ENCODE measurements at places on chromosomes 3 and 15.

GRCh38 chr3:27310688-27311087, 58.5 kb downstream of the NEK10 start:
- H3K27ac ChIP-seq, result no peak overlapping the region
- H3K27me3 ChIP-seq, result no peaks in the 10 kb centered on the region
- no peaks in the 10 kb centered on the region for H3K4me1 ChIP-seq
- H3K4me3 ChIP-seq, result no peak overlapping the region
- no peak for DNase-seq

DNA sequence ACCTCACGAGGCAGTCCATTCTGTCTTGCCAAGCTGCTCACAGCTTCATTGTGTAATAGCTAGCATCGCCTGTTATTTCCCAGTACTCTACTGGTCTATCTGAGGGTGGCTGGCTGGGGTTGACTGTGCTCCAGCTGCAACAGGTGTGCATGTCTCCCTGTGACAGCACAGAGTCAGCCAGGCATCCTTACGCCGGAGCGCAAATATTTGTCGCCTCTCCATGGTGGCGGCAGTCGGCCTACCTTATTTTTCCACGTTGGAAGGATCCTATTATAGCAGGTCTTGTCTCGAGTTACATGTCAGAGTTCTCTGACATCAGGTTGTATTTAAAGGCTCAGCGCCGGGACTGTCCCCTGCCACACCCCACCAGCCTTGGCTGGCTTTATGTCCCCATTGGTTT, 307.1 kb downstream of the TLE3 start:
- no peak overlapping the region for H3K27ac ChIP-seq
- no peaks in the 10 kb centered on the region for H3K4me1 ChIP-seq
- no peaks in the 10 kb centered on the region for H3K36me3 ChIP-seq

- H3K4me3 ChIP-seq, result no peak overlapping the region
- no peaks in the 10 kb centered on the region for H3K27me3 ChIP-seq
- H3K4me1 ChIP-seq, result no peaks in the 10 kb centered on the region
- H3K36me3 ChIP-seq, result no peaks in the 10 kb centered on the region
Measured at GRCh38 chr3:142875583-142876207, 13.2 kb downstream of the PCOLCE2 start.

DNA sequence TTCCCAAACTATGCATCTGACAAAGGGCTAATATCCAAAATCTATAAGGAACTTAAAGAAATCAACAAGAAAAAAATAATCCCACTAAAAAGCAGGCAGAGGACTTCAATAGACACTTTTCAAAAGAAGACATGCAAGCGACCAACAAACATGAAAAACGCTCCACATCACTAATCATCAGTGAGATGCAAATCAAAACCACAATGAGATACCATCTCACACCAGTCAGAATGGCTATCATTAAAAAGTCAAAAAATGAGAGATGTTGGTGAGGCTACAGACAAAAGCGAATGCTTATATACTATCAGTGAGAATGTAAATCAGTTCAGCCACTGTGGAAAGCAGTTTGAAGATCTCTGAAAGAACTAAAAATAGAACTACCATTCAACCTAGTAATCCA, 20.2 kb downstream of the CFAP44 start:
- no peak overlapping the region for H3K27ac ChIP-seq
- no peaks in the 10 kb centered on the region for H3K27me3 ChIP-seq
- H3K36me3 ChIP-seq, result peaks cover 18% of the 10 kb centered on the region
- H3K4me3 ChIP-seq, result no peak overlapping the region
- no peaks in the 10 kb centered on the region for H3K4me1 ChIP-seq

- no peak overlapping the region for H3K4me3 ChIP-seq
- peaks cover 56% of the 10 kb centered on the region for H3K36me3 ChIP-seq
- H3K4me1 ChIP-seq, result peaks cover 35% of the 10 kb centered on the region
- no peak for DNase-seq
- H3K27ac ChIP-seq, result peak overlapping the region; percentile 13
- H3K27me3 ChIP-seq, result no peaks in the 10 kb centered on the region
Measured at GRCh38 chr3:52270252-52270754, 8.1 kb downstream of the WDR82 start.

GRCh38 chr3:81087607-81088006, 673.8 kb downstream of the GBE1 start:
- no peak for DNase-seq
- H3K36me3 ChIP-seq, result no peaks in the 10 kb centered on the region
- H3K4me1 ChIP-seq, result no peaks in the 10 kb centered on the region
- H3K4me3 ChIP-seq, result no peak overlapping the region
- no peak overlapping the region for H3K27ac ChIP-seq
- no peaks in the 10 kb centered on the region for H3K27me3 ChIP-seq

DNA sequence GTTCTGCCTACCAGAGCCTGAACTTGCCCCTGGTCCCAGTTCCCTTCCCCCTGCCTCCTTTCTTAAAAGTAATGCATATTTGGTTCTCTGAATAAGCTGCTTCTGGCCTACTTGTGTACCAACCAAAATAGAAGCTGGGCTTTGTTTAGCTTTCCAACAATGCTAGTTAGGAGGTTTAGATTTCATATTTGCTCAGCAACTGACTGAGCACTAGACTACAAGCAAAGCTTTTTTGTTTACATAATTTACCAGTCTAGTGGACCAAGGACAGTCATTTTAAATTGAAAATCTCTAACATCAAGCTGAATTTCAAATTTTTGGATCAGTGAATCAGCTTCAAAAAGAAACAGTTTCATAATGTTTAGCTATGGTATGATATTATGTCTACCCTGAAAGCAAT, 331.2 kb downstream of the ULK4 start:
- no peak overlapping the region for H3K27ac ChIP-seq
- H3K4me3 ChIP-seq, result no peak overlapping the region
- H3K4me1 ChIP-seq, result no peaks in the 10 kb centered on the region
- H3K36me3 ChIP-seq, result no peaks in the 10 kb centered on the region
- DNase-seq, result no peak

- no peak for DNase-seq
- no peaks in the 10 kb centered on the region for H3K4me1 ChIP-seq
- H3K27ac ChIP-seq, result no peak overlapping the region
- H3K4me3 ChIP-seq, result no peak overlapping the region
- H3K36me3 ChIP-seq, result no peaks in the 10 kb centered on the region
- no peaks in the 10 kb centered on the region for H3K27me3 ChIP-seq
Measured at GRCh38 chr3:79339846-79340245, 428.0 kb downstream of the ROBO1 start.

- no peak overlapping the region for H3K4me3 ChIP-seq
- no peaks in the 10 kb centered on the region for H3K27me3 ChIP-seq
- H3K36me3 ChIP-seq, result no peaks in the 10 kb centered on the region
- no peaks in the 10 kb centered on the region for H3K4me1 ChIP-seq
- no peak for DNase-seq
- no peak overlapping the region for H3K27ac ChIP-seq
Measured at GRCh38 chr15:55695432-55695831, 47.5 kb downstream of the PRTG start.

DNA sequence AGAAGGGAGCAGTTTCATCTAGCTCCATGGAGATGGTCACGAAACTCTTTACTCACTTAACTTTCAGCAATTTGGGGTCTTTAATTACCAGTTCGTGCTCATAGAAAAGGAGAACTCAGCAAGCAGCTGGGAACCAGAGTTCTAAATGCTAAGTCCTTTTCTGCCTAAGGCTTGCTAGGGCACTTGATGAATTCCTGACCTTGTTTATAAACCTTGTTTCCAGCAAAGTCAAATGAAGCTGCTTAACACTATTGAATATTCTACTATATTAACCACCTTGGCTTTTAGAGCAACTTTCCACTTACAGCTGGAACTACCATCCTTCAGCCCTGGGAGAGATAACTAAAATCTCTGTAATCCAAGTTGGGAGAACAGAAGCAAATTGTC, 79.5 kb upstream of the TSC22D2 start:
- no peak overlapping the region for H3K4me3 ChIP-seq
- DNase-seq, result no peak

DNA sequence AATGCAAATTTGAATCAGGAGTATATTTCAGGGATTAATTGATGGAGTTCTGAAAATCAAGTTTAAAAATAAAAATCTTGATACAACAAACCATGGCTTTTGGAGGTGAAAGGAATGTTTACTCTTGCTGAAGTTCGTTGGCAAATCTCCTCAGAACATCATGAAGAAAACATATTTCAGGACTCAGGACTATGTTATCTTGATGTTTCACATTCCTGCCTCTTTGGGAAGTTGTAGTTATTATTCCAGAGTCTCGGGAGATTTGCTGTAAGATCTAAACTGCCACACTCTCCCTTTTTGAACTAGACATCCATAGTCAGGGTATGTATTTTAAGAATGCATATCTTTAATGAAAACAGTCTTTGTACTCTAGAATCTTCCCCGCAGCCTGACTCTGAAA, 271.2 kb downstream of the RBMS3 start:
- H3K4me3 ChIP-seq, result peak overlapping the region; percentile 3
- no peak for DNase-seq
- no peaks in the 10 kb centered on the region for H3K36me3 ChIP-seq
- peak overlapping the region; percentile 46 for H3K27ac ChIP-seq
- no peaks in the 10 kb centered on the region for H3K27me3 ChIP-seq
- no peaks in the 10 kb centered on the region for H3K4me1 ChIP-seq

GRCh38 chr3:32757618-32758374, 60.0 kb upstream of the TRIM71 start:
- H3K4me3 ChIP-seq, result no peak overlapping the region
- peaks cover 31% of the 10 kb centered on the region for H3K36me3 ChIP-seq
- no peaks in the 10 kb centered on the region for H3K27me3 ChIP-seq
- DNase-seq, result no peak
- H3K4me1 ChIP-seq, result no peaks in the 10 kb centered on the region

- H3K27me3 ChIP-seq, result no peaks in the 10 kb centered on the region
- no peaks in the 10 kb centered on the region for H3K4me1 ChIP-seq
- DNase-seq, result no peak
- H3K36me3 ChIP-seq, result no peaks in the 10 kb centered on the region
- H3K4me3 ChIP-seq, result no peak overlapping the region
- H3K27ac ChIP-seq, result no peak overlapping the region
Measured at GRCh38 chr3:14698601-14699244, 23.8 kb downstream of the C3orf20 start.

DNA sequence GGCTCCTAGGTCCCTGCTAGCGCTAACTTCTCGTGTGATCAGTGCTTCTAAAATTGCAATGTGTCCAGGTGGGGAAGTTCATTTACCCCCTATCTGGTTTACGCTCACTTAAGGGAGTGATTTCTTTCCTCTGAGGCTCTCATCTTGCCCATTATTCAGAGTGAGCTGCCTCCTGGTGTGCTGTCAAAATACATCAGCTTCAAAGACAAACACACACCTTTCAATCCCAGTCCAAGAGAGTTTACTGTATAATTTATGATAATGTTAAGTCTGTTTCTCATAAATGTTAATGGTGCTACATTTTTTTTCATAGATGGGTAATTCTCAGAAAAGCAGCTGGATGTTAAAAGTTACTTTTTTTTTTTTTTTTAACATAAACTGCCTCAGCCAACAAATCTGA, 112.3 kb downstream of the RORA start:
- H3K36me3 ChIP-seq, result no peaks in the 10 kb centered on the region
- no peaks in the 10 kb centered on the region for H3K27me3 ChIP-seq
- no peak overlapping the region for H3K27ac ChIP-seq
- no peaks in the 10 kb centered on the region for H3K4me1 ChIP-seq
- DNase-seq, result no peak

GRCh38 chr15:35496585-35496984, 49.4 kb downstream of the DPH6 start:
- H3K36me3 ChIP-seq, result no peaks in the 10 kb centered on the region
- H3K27ac ChIP-seq, result no peak overlapping the region
- no peaks in the 10 kb centered on the region for H3K4me1 ChIP-seq
- DNase-seq, result no peak

DNA sequence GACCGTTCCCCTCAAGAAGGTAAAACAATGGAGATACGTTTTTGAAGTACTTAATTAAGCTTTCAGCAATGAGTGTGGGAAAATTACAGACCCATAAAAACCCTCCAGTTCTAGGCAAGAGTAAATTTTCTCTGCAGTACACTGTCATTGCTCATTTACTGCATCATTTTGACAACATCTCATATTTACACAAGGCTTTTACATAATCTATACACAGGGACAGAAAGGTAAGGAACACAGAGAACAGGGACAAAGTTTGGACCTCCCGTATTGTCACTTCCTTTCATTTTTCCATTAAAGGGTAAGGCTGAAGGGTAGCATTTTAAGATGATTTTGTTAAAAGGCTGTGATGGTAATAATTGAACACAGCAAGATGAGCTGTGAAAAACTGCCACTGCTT, 7.4 kb upstream of the HGD start:
- no peaks in the 10 kb centered on the region for H3K36me3 ChIP-seq
- no peak for DNase-seq
- H3K4me3 ChIP-seq, result no peak overlapping the region
- no peak overlapping the region for H3K27ac ChIP-seq
- no peaks in the 10 kb centered on the region for H3K27me3 ChIP-seq

- no peaks in the 10 kb centered on the region for H3K4me1 ChIP-seq
- H3K4me3 ChIP-seq, result no peak overlapping the region
- DNase-seq, result no peak
Measured at GRCh38 chr3:115428841-115429240, 194.5 kb upstream of the GAP43 start.
